Activated CD8-positive, alpha-beta memory T cell treated with anti-CD3 and anti-CD28 coated beads for 1 hour (primary cell): ENCODE measurements at places on chromosomes 13 and 19.

DNA sequence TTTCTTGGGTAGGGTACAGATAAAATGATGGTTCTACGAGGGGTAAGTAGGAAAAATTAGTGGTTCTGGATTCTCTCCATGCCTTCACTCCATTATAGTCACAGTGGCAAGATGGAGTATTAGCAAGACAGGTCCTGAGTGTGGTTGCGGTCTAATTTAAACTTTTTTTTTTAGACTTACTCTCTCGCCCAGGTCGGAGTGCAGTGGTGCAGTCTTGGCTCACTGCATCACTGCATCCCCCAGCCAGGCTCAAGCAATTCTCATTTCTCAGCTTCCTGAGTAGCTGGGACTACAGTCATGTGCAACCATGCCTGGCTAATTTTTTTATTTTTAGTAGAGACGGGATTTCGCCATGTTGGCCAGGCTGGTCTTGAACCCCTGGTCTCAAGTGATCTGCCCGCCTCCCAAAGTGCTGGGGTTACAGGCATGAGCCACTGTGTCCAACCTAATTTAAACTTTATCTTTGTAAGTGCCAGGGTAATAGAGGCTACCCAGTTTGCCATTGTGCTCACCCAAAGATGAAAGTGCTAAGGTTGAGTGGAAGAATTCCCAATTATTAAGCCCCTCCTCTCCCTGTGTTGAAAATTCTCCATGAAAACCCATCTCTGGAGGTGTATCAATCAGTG, 135.6 kb downstream of the TM9SF2 start:
- no peak for DNase-seq

- DNase-seq, result no peak
Observed at GRCh38 chr13:26021956-26022355, 29.9 kb downstream of the SHISA2 start.

- DNase-seq, result no peak
Observed at GRCh38 chr19:33401683-33402420, 28.3 kb downstream of the CEBPG start.

DNA sequence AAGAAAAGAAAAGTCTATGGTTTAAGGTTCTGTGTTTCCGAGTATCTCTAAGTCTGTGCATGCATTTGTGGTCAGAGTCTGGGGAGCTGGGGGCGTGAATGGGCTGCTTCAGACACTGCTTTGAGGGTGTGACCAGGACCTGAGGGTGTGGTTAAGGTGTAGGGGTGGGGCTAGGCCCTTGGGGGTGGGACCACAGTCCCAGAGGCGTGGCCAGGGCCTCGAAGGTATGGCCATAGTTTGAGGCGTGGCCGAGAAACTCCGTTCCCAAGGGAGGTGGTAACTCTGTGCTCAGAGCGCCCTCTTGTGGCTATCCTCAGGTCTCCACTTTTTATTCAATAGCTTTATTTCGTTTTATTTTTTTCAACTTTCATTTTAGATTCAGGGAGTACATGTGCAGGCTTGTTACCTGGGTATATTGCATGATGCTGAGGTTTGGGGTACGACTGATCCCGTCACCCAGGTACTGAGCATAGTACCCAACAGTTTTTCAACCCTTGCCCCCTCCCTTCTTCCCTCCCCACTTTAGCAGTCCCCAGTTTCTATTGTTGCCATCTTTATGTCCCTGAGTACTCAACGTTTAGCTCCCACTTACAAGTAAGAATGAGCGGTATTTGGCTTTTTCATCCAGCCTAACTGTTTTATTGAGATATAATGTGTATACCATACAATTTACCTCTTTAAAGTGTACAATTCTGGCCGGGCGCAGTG, 7.0 kb upstream of the CBLC start:
- DNase-seq, result peak; percentile 98

DNA sequence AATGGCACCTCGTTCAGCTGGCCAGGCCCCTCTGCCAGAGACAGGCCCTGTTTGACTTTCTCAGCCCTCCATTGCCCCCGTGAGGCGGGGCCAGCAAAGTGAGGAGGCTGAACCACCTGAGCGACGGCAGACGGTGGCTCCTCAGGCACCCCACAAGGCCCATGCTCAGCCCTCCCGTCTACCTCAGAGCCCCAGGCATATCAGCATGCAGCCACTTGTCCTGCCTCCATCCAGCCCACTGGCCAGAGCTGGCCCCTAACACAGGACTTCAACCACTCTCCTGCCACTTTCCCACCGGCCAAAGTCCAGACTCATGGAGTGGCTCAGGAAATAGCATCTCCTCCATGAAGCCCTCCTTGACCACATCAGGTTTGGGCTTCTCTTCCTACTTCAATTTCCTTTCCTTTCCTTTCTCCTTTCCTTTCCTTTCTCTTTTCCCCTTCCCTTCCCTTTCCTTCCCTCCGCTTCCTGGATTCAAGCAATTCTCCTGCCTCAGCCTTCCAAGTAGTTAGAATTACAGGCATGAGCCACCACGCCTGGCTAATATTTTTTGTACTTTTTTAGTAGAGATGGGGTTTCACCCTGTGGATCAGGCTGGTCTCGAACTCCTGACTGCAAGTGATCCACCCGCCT, 9.3 kb downstream of the SLC7A10 start:
- no peak for DNase-seq

DNA sequence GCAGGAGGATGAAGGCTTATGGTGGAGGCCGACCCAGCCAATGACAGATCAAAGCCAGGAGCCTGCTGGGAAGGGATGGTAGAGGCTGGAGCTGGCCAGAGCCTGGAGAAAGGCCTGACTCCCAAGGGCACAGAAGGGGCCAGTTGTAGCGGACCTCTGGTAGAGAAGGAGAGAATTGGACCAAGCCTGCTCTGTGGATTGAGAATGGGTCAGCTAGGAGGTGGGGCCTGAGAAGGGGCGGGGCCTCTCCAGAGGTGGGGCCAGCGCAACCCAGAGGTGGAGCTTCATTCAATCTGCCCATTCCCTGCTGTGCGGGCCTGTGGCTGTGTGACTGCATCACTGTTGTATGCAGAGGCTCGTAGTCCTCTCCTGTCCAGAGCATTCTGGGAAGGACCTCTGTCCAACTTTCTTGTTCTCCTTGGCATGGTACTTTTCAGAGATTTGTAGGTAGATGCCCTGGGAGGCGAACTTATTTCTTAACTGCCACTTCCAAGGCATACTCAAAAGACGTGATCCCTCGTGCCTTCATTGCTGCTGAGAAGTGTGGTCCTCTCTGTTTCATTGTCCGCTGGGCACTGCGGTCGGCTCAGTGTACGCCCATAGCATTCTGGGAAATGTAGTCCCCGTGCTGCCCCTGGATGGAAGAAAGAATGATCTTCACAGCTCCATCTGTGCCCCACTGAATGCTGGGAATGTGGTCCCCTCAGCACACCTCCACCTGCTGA, 6.7 kb downstream of the GRIN2D start:
- DNase-seq, result no peak

DNA sequence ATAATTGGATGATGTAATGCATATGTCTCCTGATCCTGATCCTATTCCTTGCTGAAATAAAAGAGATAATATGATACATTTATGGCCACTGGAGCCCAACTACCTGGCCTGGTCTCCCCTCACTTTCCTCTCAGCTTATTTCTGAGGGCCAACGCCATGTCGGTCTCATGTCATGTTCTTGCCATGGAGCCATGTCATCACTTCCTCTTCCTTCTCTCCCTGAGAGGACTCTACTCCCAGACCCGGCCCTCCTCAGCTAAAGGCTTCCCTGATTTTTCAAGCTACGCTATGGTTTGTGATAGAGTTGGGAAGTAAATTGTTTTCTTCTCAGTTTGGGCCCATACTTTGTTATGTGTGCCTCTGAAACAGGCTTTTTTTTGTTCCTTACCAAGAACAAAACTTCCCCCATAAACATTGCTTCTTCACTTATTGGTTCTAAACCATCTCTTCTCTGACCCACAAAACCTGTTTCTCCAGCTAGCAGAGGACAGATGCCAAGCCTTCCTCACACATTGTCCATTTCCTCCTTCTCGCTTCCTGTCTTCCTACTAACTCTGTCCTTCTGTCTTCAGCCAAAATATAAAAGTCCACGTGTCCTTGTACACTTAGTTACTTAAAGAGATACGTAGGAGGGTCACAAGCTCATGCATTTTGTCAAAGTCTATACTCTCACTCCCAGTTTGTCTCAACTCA, 319.9 kb upstream of the DACH1 start:
- DNase-seq, result no peak

DNA sequence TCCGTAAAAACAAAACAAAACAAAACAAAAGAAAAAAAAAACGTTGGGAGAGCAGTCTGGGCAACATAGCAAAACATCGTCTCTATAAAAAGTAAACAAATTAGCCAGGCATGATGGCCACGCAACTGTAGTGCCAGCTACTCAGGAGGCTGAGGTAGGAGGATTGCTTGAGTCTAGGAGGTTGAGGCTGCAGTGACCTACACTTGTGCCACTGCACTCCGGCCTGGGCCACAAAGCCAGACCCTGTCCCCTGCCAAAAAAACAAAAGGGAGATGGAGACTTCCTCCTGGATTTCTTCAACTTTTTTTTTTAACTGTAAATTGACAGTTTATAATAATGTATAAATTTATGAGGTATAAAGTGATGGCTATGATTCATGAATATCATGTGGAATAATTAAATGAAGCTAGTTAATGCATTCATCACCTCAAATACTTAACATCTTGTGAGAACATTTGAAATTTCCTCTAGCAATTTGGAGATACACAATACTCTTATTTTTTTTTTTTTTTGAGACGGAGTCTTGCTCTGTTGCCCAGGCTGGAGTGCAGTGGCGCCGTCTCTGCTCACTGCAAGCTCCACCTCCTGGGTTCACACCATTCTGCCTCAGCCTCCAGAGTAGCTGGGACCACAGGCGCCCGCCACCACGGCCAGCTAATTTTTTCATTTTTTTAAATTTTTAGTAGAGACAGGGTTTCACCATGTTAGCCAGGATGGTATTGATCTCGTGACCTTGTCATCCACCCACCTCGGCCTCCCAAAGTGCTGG, 1.9 kb downstream of the PDCD2L start:
- DNase-seq, result no peak

DNA sequence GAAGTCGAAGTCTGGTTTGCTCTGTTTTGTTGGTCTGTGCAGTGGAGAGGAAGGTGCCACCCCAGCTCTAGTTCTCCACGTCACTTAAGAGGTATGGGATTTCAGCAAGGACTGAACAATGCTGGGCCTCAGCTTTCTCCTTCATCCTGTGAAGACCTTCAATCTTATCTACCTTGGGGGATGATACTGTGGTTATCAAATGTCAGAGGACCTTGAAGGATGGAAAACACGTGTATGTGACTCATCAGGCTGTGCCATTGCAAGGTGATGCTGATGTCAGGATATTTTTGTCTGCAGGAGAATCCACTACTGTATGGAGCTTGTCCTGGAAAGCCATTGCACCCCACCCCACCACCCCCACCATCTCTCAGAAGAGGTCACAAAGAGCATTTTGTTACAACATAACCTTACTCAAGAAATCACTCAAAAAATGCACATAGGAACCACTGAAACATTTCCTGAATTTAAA, 81.4 kb upstream of the UQCRFS1 start:
- DNase-seq, result no peak

DNA sequence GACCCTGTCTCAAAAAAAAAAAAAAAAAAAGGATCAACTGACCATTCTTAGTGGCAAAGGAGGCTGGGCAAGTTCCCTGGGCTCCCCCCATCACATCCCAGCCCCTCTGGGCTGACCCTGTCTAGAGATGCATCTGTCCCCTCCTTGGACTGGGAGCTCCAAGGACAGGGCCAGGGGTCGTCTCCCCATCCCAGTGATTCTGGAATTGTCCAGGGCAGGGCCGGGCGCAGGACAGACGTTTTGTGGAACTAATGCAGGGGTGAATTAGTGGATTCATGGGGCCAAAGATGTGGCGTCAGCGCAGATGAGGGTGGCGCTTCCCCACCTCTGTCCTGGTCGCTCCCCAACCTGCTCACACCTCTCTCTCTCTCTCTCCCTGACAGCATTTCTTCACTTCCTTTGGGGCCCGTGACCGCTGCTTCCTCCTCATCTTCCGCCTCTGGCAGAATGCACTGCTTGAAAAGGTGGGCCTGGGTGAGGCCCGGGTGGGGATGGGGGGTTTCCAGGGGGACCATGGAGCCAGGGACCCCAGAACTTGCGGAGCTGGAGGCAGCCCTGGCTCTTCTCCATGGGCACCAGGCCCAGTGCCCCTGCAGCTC, 11.1 kb downstream of the GRAMD1A start:
- DNase-seq, result no peak

DNA sequence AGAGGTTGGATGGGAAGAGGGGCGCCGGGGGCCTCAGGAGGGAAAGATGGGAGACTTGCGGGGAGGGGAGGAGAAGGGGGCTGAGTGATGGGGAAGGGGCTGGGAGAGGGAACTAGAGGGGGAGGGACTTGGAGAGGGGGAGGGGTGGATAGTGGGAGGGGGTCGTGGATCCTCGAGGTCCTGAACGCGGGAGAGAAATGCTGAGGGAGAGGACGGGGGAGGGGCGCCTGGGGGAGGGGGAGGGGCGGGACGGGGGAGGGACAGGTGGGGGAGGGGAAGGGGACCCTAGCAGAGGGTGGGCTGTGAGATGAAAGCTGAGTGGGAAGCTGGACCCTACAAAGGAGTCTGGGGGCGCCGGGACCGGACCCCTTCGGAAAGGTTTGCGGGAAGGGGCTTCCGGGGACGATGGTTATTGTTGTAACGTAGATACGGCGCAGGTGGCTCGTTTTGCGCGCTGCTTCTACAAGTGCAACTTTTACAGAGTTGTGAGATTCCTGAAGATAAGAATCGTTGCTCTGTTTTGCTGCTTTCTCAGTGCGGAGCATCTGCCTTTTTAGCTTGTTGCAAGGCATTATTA, 418 bp downstream of the ZNF444 start:
- DNase-seq, result no peak

- no peak for DNase-seq
Observed at GRCh38 chr13:106573284-106573846, 5.4 kb upstream of the ARGLU1 start.

GRCh38 chr13:30664689-30665275, 47.1 kb downstream of the USPL1 start:
- DNase-seq, result no peak

DNA sequence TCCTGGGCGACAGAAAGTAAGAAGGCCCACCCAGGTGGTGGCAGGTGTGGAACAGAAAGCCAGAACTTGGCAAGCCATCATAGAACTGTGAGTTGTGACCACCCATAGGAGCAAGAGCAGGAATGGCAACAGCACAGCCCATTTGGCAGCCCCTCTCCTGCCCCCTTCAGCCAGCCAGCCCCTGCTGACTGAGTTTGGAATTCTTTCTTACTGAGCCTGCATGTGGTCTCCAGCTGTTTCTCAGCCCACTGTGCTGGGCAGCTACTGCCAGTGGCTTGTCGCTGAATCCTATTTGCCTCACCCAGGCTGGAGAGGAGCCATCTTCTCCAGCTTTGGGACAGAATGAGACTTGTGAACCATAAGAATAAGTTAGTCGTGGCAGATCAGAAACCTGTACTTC, 28.3 kb downstream of the CNMD start:
- no peak for DNase-seq

- DNase-seq, result no peak
Observed at GRCh38 chr13:39035204-39035603, 2.7 kb downstream of the PROSER1 start.

GRCh38 chr19:16586991-16587832, 15.0 kb upstream of the SLC35E1 start:
- peak; percentile 50 for DNase-seq

DNA sequence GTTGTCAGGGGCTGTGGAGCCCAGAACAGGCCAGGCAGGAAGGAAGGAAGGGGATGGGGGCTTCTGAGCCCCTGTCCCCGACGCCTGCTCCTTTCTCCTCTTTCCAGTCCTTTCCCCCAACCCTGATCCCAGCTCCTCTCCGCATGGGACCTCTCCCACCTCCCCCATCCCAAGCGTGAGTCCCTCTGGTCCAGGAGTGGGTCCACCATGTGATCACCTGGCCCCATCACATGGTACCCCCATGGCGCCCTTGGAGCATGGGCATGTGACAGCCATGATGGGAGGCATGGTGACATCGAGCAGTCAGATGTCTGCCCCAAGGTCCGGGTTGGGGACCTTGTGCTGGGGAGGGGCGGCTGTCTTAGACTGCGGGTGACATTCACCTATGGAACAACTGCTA, 9.2 kb downstream of the RYR1 start:
- DNase-seq, result no peak
